ENCODE measurements at places on chromosomes 16 and 17.

DNA sequence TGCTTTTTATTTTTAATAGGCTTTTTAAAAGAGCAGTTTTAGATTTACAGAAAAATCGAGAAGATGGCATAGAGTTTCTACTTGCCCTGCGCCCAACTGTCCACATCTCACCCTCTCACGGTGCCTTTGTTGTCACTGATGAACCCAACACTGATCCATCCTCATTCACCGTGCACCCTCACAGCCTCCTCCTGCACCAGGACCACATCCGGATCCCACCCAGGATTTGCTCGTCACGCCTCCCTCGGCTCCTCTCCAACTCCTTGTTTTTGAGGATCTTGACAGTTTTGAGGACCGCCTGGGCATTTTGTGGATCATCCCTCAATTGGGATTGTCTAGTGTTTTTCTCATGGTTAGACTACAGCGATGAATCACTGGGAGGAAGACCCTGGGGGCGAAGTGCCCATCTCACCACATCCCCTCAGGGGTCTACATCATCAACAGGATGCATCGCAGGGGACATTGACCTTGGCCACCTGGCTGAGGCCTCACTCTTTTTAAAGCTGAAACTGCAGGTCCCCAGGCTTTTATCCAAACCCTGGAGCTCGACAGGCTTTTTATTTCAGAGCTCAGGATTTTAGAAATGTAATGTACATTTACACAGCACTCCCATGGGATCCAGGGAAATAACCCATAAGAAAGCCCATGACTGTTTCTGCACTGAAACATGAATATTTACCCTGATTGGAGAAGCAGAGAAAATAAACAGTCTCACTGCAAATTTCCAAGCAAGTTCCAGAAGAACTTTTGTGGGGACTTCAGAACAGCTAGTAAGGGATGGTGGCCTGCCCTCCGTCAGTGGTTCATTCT, 71.8 kb upstream of the ZNF469 start:
- DNase-seq = no peak

GRCh38 chr17:52025236-52025635, 133.3 kb downstream of the CA10 start:
- DNase-seq = no peak

GRCh38 chr17:2974347-2974746, 89.1 kb downstream of the OR1D5 start:
- DNase-seq = no peak

GRCh38 chr17:57445772-57446472, 189.6 kb downstream of the MSI2 start:
- DNase-seq = no peak

GRCh38 chr17:33218698-33219601, 74.1 kb downstream of the ASIC2 start:
- DNase-seq = no peak

- no peak for DNase-seq
Observed at GRCh38 chr17:67076290-67076689, 31.9 kb downstream of the CACNG1 start.

GRCh38 chr17:4375039-4375748, 8.7 kb upstream of the UBE2G1 start:
- no peak for DNase-seq

- DNase-seq = no peak
Observed at GRCh38 chr17:68205808-68206720, 41.8 kb upstream of the AMZ2 start.

DNA sequence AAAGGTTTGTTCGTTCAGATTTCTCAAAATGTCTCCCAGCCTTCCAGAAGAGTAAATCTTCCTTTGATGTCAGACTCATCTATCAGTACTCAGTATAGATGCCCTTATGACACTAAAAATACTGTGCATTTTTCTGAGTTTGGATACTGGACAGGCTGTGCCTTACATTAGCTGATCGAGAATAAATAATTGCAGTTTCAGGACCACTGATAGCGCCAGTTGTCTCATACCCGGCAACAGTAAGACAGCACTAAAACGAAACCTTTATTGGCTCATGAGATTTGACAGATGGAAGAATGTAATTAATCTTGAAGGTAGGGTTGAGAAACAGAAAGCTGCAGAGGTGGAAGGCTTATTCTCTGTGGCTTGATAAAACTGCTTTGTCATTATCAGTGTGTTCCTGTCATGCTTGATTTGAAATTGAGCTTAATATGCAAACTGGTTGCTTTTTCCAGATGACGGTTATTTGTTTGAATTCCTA, 1.2 kb downstream of the ATP6V0A1 start:
- no peak for DNase-seq

GRCh38 chr17:34579979-34580684, 750 bp downstream of the TMEM132E start:
- DNase-seq = no peak

GRCh38 chr17:45382226-45382625, 50.4 kb downstream of the ARHGAP27 start:
- no peak for DNase-seq

GRCh38 chr16:51982715-51983680, 563.9 kb downstream of the TOX3 start:
- peak; percentile 5 for DNase-seq

GRCh38 chr17:76594690-76595089, 9.0 kb upstream of the ST6GALNAC2 start:
- DNase-seq = no peak

DNA sequence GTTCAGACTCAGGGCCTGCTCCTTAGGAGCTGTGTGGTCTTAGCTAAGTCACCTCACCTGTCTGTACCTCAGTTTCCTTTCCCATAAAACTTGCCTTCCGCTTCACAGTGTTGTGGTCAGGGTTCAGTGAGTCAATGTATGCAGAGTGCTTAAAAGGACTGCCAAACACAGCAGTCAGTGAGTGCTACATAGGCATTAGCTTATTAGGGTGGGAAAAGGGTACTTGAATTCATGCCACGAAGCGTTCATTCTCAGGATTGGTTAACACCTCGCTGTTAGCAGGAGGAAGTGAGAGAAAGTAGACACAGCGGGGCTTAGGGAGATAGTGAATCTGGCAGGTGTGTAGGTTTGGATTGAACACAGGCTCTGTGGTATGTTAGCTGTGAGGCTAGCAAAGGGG, 155.2 kb downstream of the SHISA9 start:
- no peak for DNase-seq

DNA sequence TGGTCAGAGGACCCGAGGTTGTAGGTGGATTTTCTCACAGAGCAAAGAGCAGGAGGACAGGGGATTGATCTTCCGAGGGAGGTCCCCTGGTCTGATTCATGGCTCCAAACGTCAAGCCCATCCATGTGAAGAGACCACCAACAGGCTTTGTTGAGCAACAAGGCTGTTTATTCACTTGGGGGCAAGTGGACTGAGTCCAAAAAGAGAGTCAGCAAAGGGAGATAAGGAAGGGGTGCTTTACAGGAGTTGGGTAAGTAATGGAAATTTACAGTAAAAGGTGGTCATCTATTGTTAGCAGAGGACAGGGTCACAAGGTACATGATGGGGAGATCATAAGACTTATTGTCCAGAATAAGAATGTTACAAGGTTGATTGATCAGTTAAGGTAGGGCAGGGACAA, 2285.8 kb downstream of the TP53TG3F start:
- DNase-seq = no peak

DNA sequence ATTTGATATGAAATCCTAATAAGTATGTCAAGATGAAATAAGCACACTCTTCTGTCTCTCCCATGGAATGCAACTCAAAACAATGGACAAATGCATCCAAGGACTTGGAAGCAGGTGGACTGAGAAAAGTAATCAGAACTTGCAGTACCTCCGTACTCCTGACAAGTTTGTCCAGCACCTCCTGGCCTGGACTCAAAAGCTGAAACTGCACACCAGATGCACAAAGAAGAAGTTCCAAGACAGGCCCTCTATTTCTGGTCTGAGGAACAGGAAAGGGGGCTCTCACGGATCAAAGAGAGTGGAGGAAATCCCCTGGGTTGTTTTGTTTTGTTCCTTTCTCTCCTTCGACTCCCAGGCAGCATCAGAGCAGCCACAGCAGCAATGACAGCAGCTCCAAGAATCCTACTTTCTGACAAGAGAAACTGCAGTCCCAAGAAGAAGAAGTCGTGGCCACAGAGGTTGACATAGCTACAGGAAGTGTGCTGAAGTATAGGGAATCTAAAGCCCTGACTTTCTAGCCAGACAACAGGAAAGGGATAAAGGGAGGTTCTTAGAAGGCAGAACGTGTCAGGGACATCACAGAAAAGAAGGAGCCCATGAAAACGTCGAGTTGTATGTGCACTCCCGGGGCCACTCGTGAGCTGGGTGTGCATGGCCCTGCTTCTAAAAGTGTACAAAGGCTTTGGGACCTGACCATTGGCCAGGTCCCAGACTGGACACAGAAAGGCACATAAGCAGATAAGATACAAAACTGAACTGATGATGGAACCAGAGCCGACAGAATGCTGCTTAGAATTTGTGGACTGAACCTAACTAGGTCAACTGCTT, 29.3 kb downstream of the AKAP10 start:
- no peak for DNase-seq

- no peak for DNase-seq
Observed at GRCh38 chr17:81025065-81025740, 9.7 kb upstream of the BAIAP2 start.

GRCh38 chr16:68416057-68417046, 32.0 kb downstream of the SMPD3 start:
- no peak for DNase-seq

DNA sequence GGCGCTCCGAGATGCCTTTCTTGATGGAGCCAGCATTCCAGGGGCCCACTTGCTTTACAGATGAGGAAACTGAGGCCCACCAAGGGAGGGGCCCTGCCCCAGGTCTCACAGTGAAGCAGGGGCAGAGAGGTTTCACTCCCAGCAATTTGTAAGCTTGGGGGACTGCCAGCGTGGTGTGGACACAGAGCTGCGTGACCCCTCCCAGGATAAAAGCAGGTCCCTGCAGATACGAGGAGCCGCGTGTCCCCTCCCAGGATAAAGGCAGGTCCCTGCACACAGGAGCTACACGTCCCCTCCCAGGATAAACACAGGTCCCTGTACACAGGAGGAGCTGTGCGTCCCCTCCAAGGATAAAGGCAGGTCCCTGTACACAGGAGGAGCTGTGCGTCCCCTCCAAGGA, 11.7 kb downstream of the JPH3 start:
- no peak for DNase-seq

GRCh38 chr16:75541236-75541635, 5.3 kb upstream of the CHST5 start:
- DNase-seq = no peak

GRCh38 chr17:56679115-56679776, 85.7 kb downstream of the NOG start:
- DNase-seq = peak; percentile 36

- no peak for DNase-seq
Observed at GRCh38 chr17:48569674-48570324, 8.4 kb downstream of the HOXB4 start.

DNA sequence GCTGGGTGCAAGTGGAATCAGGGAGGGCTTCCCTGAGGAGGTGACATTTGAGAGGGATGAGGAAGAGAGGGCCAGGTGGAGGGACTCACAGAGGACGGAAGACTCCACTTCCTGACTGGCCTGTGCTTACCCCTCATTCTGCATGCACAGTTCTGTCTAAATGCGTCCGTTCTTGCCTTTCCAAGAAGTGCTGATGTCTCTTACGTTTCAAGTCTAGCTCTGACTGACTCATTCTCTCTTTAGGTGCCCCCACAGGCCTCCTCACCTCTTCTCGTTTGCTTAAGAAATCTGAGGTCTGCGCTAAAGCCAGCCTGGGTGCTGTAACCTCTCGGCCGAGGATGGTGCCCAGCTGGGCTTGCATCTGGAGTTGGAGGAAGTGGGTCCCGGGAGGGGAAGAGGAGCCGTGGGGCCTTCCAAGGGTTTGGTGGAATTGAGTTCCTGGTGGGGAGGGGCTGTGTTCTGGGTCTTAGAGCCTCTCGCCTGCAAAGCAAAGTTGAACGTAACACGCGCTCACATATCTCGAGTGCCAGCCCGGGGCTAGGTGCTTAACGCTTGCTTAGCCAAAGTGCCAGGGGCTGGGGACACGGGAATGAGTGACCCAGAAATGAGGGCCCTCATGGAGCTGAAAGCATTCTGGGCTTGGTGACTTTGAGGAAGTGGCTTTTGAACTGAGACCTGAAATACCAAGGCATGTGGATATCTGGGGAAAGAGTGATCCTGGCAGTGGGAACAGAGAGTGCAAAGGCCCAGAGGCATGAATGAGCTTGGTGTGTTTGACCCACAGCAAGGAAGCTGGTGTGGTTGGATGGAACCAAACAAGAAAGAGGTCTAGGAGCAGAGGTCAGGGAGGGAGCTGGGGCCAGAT, 4.8 kb downstream of the IL4R start:
- DNase-seq = no peak

DNA sequence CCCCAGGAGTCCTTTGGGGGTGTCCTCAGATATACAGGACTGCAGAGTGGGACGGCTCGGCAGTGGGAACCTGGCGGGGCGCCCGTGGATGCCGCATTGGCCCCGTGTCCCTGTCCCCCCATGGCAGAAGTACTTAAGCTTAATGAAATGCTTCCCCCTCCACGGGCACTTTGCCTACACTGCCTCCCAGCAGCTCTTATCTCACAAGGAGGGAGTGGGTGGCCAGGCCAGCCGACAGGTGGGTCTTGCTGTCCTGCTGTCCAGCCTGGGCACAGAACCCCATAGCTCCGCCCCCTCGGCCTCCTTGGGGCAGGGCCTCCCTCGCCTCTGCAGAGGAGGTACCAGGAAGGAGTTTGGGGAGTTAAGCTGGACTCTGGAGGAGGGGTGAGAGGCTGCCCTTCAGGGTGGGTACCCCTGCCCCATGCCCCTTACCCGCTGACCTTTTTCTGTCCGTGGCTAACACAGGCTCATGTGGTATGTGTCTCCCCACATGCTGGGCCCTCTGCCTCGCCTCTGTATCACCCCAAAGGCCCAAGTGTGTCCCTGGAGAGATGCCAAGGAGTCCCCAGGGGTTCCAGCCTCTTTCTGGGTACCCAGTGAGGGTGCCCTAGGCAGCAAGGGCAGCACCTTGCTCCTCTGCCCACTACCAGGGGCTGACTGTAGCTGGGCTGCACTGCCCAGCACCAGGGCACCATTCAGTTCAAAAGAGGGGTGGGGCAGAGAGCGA, 8.7 kb downstream of the THRA start:
- DNase-seq = no peak

DNA sequence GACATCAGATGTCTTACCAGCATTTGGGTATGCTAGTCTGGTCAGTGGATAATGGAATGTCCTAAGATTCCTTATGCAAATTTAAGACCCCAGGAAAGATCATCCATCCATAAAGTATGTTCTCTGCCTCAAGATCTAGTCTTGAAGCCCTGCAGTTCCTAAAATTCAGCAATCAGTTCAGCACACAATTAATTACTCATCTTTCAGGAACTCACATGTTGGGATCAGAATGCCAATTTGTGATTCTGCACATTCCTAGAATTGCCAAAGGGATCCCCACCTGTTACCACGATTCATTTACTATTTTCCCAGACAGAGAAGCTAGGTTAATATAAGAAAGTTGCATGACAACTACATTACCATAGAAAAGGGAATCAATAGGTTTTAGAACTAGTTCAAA, 3.2 kb downstream of the OR2C1 start:
- no peak for DNase-seq

DNA sequence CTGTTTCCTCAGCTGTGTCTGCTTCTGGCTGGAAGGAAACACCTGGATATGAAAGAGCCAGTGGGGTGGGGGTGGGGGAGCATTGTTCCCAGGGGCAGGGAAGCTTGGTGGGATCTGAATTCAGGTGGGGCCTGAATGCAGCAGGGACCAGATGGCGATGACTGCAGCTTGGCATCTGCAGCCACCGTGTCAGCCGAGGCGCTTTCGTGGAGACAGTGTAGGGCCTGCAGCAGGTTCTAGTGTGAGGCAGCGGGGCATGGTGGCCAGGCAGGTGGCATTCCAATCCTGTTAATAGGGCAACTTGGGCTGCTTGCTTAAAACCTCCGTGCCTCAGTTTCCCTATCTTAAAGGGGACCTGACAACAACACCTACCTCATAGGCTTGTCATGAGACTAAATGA, 1.7 kb downstream of the PIK3R6 start:
- DNase-seq = no peak

Data from KG1 (cell line).